Temporal lobe (tissue), 4 donors: ENCODE measurements at places on chromosomes 6 and 20. TPM values are rescaled to one million over a fixed set of nuclear protein-coding genes. Genes with fewer than 3 reads are reported as not detected.

The VSTM2L gene
- 164 TPM for total RNA-seq

The OVOL2 gene
- 1.5 TPM for total RNA-seq

The C6orf141 gene
- 0.74 TPM for total RNA-seq

The ZSCAN16 gene
- 6.9 TPM for total RNA-seq

The PAK5 gene
- total RNA-seq: 36.1 TPM

The ATP6V1G2 gene
- 57.5 TPM for total RNA-seq

The HCK gene
- total RNA-seq: 2.5 TPM

The PRL gene
- not detected for total RNA-seq

The CARMIL1 gene
- total RNA-seq: 21.1 TPM

The RGL2 gene
- total RNA-seq: 19.2 TPM

The FAM110A gene
- 4.4 TPM for total RNA-seq

The GRIK2 gene
- total RNA-seq: 78.2 TPM

The SPO11 gene
- not detected for total RNA-seq

The OR2B6 gene
- not detected for total RNA-seq
